GM23338 (cell line): ENCODE measurements at places on chromosomes 11 and 22.

DNA sequence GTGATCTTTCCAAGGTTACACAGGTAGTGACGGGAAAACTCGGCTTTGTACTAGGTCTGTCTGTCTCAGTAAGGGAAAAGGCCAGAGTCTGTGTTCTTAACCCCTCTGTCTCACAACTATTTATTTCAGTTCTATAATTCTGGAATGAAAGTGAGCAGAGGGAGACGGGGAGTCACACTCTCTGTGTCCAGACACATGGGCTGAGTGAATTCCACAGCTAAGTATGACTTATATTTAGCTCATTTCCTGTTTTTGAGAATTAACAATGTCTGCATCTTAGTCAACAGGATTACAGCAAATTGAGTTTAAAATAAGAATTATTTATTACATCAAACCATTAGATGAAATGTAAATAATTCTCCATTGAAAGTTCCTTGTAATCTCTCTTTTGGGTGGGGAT, 62.5 kb upstream of the OR4B1 start:
- DNase-seq, result no peak

GRCh38 chr11:71931245-71931602, 2.4 kb downstream of the RNF121 start:
- DNase-seq, result no peak

GRCh38 chr11:65569973-65570918, at the start of gene ZNRD2:
Gene ZNRD2 (plus strand): TSS chr11:65570477. CDS start chr11:65570492, 15 bp downstream.
- peak; percentile 99 for DNase-seq

DNA sequence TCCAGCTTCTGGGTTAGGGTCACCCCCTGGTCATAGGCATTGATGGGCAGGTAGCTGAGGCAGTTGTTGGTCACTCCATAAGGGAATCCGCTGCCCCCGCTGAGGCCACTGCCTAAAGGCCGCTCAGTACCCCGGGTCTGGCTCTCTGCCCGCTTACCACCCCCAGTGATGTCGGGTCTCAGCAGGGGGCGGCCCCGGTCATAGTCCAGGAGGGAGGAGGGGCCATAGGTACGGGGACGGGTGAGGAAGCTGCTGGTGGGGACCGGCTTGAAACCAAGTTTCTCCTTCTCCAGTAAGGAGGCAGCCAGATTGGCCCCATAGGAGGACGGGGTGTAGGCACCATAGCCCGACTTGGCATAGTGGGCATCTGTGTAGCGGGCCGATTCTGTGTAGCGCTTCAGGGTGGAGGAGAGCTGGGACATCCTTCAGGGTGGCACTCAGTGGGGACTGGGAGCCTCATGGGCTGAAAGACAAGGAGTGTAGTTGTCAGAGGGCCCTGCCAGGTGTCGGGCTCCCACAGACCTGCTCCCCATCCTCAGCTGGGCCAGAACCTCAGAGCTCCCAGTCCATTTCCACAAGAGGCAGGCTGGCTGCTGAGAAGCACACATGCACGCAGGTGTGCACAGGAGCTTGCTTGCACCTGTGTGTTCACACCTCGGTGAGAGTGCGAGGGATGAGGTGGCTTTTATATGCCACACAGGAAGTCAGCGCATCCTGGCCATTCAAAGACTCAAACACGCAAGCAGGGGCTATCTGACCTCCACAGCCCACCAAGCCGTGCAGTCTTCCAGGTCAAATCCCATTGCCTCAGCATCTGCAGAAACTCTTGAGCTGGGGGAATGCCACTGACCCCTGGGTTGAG, 8.2 kb downstream of the USP2 start:
- no peak for DNase-seq

- peak; percentile 15 for DNase-seq
Observed at GRCh38 chr11:2267851-2268728, 2.3 kb downstream of the ASCL2 start.

GRCh38 chr22:50446708-50447575, 27.9 kb downstream of the SBF1 start:
- no peak for DNase-seq

GRCh38 chr22:44340271-44341239, 27.8 kb upstream of the SHISAL1 start:
- DNase-seq, result no peak

GRCh38 chr11:130418210-130418609, 10.2 kb downstream of the ADAMTS8 start:
- no peak for DNase-seq

- DNase-seq, result peak; percentile 80
Observed at GRCh38 chr11:66543263-66544107, 2.4 kb downstream of the ZDHHC24 start.

- DNase-seq, result no peak
Observed at GRCh38 chr11:129086976-129087375, 105.1 kb downstream of the ARHGAP32 start.

- DNase-seq, result no peak
Observed at GRCh38 chr22:19042285-19043120, 79.7 kb downstream of the DGCR2 start.

GRCh38 chr11:10375280-10375971, 70.6 kb downstream of the ADM start:
- DNase-seq, result no peak

- peak; percentile 86 for DNase-seq
Observed at GRCh38 chr11:100403816-100404215, 283.3 kb upstream of the ARHGAP42 start.
